T-helper 2 cell (primary cell): ENCODE measurements at places on chromosomes 13 and 19.

- no peak for DNase-seq
Measured at GRCh38 chr13:42807241-42807640, 25.9 kb downstream of the FAM216B start.

GRCh38 chr19:5953680-5954213 lies 24.2 kb downstream of the RANBP3 start:
- no peak for DNase-seq

DNA sequence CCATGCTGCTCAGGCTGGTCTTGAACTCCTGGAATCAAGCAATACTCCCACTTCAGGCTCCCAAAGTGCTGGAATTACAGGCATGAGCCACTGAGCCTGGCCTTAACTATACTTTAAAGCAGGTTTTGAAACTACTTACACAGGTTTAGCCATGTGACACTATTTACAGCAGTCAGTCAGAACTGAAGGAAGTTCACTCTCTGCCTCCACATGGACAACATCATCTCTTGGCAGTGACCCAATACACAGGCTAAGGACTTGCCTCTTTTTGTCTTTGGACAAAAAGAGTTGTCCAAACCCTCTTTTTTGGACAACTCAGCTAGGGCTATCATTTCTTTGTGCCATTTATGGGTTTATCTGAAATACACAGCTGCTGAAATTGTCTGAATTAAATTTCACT lies 89.0 kb upstream of the CLDN10 start:
- no peak for DNase-seq

GRCh38 chr19:47778049-47778953 lies at the start of gene SELENOW:
Gene SELENOW (plus strand): TSS chr19:47778703. CDS start chr19:47778786, 83 bp downstream.
- peak; percentile 56 for DNase-seq

GRCh38 chr13:88068316-88068715 lies 397.1 kb downstream of the SLITRK5 start:
- no peak for DNase-seq

DNA sequence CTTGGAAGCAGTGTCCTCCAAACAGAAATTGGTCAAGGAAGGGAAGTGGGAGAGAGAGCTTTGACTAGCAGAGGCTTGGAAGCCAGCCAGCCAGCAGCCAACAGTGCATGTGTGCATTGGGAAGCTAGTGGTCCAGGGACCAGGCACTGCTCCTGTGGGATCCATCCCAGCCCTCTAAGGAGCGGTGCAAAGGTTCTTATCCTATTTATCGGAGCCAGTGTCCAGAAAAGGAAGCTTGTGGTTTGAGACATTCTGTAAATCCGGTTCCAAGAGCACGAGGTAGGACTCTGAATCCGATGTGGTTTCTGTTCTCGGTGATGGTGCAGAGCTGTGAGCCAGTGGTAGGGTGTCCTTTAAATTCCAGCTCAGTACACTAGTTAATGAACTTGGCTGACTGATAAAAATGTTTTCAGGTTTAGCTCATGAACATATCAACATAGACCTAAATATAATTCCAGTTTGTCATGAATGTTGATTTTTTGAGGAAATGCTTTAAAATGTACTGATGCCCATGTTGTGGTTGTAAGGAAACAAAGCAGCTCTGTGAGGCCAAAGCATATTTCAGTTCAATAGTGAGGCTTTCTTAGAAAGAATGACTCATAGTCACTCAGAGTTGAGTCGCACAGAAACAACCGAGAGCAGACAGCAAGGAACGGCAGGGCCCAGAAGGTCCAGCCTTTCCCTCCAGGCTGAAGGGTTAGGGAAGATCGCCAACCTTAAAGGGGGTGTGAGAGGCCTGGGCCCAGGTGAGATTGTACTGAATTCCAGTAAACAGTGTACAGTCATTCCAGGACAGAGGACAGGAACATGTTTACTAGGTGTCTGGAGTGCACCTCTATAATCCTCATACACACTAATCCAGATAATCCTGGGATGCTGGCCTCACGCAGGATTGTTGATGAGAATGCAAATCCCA lies 21.5 kb upstream of the GARRE1 start:
- DNase-seq, result no peak

DNA sequence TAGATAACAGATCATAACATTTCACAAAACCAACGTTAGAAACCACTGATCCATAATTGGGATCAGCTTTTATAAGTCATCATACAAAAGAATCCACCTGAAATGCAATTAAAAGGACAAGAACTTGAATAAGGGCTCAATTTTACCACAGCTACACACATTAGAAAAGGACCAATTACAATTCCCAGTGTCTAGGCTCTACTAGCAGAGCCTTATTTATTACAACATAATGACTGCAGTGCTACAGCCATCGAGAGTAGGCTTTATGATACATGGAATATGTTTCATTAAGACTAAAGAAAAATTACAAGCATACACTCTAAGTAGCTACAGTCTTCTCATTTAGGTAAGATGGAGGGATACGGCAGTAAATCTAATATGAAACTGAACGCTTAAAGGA lies 2.9 kb downstream of the RBM26 start:
- no peak for DNase-seq

DNA sequence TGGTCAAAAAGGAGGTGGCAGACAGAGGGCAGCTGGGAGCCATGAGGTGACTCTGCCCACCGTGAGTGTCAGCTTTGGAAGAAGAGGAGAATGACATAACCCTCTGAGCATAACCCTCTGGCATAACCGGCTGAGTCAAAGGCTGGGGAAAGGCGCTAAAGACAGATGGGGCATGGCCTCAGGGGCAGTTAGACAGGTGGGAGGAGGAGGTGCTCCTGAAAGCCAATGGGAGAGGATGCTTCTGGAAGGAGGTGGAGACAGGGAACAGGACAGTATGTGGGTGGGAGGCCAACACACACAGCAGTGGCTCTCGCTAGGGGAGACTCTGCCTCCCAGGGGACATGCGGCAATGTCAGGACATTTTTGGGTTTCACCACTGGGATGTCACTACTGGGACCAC lies 17.1 kb downstream of the ELAVL1 start:
- no peak for DNase-seq

DNA sequence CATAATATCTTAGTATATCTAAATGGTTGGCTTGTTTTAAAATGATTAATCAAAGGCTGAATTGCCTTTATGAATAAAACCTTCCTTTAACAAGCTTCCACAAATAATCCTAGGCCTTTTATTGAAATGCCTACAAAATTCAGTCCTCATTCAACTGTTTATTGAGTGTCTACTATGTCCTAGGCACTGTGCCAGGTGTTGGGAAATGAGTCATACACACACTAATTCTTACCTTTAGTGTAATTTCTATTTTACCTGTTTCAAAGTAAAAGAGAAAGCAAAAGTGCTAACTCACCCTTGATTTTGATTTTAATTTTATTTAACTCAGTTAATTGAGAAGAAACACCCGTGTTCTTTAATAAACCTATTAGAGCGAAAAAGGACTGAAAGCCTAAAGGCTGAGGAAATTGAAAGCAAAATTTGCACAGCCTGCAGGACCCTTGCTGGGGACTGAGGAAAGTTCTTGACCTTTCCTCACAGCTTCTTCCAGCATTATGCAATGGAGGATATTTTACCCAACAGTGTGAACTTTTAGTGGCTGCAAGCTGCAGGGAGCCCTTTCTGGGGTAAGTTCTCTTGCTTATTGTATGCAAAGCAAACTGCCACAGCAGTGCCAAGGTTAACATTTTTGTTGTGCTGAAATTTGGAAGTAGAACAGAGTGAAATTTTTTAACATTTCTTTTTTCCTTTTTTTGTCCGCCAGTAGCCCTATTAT lies 83.1 kb downstream of the B3GLCT start:
- no peak for DNase-seq

- no peak for DNase-seq
Measured at GRCh38 chr19:35843676-35844481, 8.4 kb downstream of the NPHS1 start.

DNA sequence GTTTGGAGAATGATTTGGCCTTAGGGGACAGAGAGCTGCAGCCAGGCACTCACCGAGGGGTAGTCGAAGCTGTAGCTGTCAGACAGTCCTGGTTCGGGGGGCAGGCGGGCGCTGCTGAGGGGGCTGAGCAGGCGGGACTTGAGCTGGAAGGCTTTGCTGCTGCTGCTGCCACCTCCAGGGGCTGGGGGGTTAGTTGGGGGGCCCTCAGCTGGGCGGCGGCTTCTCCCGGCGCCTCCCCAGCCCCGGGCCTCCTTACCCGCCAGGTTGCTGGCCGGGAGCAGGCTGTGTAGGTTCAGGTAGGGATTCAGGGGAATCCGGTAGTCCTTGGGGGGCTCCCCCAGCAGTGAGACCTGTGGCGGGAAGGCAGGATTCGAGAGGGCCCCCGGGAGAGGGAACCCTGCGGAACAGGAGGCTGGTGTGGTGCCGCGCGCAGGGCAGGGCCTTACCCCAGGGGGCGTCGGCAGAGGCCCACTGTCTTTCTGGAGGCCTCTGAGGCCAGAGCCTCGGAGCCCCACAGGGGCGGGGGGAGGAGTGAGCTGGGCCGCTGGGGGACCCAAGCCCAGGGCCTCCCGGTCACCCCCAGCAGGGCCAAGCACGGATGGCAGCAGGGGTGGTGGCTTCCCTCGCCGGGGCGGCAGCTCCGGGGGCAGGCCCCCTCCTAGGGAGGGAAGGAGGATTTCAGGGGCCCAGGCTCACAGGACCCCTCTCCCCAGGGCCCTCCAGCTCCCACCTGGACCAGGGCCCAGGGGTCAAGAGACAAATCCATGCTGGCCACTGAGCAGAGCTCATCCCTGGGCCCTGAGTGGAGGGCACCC lies 5.0 kb upstream of the FDX2 start:
- no peak for DNase-seq

- DNase-seq, result no peak
Measured at GRCh38 chr13:110873639-110874507, 41.0 kb downstream of the ANKRD10 start.

GRCh38 chr13:95456815-95457214 lies 95.7 kb upstream of the CLDN10 start:
- DNase-seq, result no peak
